Fibroblast of skin of right quadriceps (primary cell): ENCODE measurements at places on chromosomes 12 and 14.
A peak's percentile ranks its signal among the peaks of the same experiment; 100 is the strongest.

DNA sequence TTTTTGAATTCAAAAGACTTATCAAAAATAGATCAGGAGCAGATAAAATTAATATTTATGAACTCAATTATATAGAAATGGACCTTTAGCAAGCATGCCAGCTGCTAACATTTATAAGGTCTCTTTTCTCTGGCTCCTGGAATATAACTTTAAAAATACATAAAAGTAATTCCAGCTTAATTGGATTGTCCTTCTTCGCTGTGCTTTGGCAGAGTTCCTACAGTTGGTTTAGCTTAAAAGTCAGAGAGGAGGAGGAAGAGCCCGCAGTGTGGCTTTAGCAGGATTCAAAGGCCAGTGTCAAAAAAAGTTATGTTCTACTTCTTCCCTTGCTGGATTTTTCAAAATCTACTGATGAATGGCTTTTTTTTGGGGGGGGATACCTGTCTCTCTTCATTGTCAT lies 1484.9 kb upstream of the TMEM132C start:
- no peak for DNase-seq

DNA sequence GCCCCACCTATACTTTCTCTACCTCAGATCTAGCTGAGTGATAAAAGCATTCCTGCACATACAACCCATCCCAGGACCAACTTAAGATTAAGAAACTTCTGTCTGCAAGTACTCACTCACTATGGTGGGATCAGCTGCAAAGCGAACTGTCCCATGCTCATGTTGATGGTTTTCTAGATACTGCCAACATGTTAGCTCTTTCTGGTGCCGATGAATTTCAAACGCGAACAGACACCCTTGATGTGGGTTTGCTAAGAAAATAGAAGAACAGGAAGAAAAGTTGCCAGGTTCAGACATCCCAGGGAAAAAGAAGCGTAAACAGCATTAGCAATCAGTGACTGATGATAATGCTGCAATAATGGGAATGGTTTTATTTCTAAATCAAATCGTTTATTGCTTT lies 1.5 kb upstream of the SLC39A2 start:
- DNase-seq = no peak

- DNase-seq = no peak
Observed at GRCh38 chr12:96234591-96235483, 40.7 kb downstream of the ELK3 start.

DNA sequence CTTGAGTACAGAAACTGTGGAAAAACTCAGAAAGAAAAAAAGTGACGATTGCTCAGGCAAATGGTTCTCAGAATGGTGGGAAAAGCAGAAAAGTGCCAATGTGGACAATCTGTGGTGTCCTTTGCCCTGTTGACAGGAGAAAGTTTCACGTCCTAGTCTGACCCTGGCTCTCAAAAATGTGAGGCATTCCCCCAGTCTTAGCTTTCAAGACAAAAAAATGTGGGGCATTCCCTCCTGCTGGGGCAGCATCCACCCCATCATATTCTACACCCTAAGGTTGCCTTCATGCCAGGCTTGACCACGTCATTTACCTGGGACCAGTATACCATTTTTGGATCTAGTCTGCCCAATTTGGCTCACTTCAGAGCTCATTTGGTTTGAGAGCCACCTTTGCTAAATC lies 20.7 kb upstream of the ANAPC7 start:
- DNase-seq = peak; percentile 4

- DNase-seq = peak; percentile 9
Observed at GRCh38 chr12:54590978-54591591, 2.6 kb upstream of the PPP1R1A start.
